Osteoblast (primary cell): ENCODE measurements at places on chromosomes 16 and 17. TPM values are rescaled to one million over a fixed set of nuclear protein-coding genes. Genes with fewer than 3 reads are reported as not detected.
A peak's percentile ranks its signal among the peaks of the same experiment; 100 is the strongest.

GRCh38 chr17:75271233-75271954 lies 363 bp upstream of the MIF4GD start:
- H3K4me1 ChIP-seq = peaks cover 48% of the 10 kb centered on the region
- DNase-seq = peak; percentile 100
- peaks cover under 1% of the 10 kb centered on the region for H3K36me3 ChIP-seq

- H3K27ac ChIP-seq = no peak overlapping the region
- no peaks in the 10 kb centered on the region for H3K4me1 ChIP-seq
- H3K36me3 ChIP-seq = no peaks in the 10 kb centered on the region
- H3K4me3 ChIP-seq = no peak overlapping the region
- no peaks in the 10 kb centered on the region for H3K27me3 ChIP-seq
These were observed 337.5 kb downstream of the SNX29 start for GRCh38 chr16:12313902-12314621.

- DNase-seq = no peak
- H3K4me1 ChIP-seq = peaks cover 41% of the 10 kb centered on the region
- H3K27ac ChIP-seq = peak overlapping the region; percentile 96
- H3K4me3 ChIP-seq = no peak overlapping the region
- no peaks in the 10 kb centered on the region for H3K27me3 ChIP-seq
- H3K36me3 ChIP-seq = peaks cover 100% of the 10 kb centered on the region
These were observed 11.2 kb downstream of the COL1A1 start for GRCh38 chr17:50190293-50190602.

Gene C17orf113
- total RNA-seq = under 0.01 and 0.29 TPM in 2 replicates

Gene TMEM88
- total RNA-seq = 0.29 and 0.36 TPM in 2 replicates

Gene SSTR5
- not detected in 2 replicates for total RNA-seq

Gene EFNB3
- total RNA-seq = 1.8 and 2.7 TPM in 2 replicates
